ENCODE measurements at places on chromosomes 16 and 17.

GRCh38 chr16:66617010-66617434 lies 12.5 kb downstream of the CMTM3 start:
- DNase-seq = no peak

DNA sequence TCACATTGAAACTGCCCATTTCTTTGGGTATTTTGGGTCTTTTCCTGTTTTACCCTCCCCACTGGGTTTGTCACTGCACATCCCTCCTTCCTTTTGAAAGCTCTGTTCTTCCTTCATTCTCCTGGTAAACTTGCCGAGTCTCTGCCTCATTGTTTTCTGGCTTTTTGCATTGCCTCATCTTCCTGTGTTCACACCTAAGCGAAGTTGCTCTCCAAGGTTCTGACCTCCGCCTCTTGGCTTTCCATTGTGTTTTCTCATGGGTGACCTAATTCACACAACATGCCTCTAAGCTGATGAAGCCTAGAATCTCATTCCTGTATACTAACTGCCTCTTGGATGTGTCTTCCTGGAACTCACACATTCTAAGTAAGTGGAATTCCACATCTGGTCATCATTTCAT lies 1096.1 kb upstream of the EEF2KMT start:
- DNase-seq = no peak

DNA sequence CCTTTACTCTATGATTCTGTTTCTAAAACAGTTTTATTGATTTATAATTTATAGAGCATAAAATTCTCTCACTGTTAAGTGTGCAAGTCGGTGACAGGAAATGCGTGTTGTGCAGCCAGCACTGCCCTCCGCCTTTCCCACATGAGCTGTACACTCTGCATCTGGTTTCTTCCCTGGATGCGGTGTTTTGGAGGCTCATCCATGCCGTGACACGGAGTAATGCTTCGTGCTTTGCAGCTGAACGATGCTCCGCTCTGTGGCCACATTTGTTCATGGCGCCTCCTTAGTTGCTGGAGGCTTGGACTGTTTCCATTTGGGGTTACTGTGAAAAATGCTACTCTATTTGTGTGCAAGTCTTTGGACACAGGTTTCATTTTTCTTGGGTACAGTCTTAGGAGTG lies 7.2 kb upstream of the IGFALS start:
- DNase-seq = no peak

DNA sequence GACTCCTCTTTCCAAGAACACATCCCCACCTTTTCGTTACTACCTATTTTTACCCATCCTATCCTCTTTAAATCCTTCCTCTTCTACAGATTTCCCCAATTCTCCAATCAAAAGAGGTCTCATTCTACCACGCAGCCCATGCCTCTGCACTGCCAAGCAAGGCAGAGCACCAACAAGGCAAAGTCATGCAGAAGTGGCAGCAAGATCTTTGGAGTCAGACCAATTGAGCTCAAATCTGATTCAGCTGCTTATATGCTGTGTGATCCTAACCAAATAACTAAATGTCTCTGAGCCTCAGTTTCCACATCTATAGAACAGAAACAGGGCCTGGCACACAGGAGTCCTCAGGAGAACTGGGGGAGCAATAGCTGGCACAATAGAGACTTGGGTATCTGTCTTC lies 41.0 kb downstream of the TOM1L2 start:
- no peak for DNase-seq

DNA sequence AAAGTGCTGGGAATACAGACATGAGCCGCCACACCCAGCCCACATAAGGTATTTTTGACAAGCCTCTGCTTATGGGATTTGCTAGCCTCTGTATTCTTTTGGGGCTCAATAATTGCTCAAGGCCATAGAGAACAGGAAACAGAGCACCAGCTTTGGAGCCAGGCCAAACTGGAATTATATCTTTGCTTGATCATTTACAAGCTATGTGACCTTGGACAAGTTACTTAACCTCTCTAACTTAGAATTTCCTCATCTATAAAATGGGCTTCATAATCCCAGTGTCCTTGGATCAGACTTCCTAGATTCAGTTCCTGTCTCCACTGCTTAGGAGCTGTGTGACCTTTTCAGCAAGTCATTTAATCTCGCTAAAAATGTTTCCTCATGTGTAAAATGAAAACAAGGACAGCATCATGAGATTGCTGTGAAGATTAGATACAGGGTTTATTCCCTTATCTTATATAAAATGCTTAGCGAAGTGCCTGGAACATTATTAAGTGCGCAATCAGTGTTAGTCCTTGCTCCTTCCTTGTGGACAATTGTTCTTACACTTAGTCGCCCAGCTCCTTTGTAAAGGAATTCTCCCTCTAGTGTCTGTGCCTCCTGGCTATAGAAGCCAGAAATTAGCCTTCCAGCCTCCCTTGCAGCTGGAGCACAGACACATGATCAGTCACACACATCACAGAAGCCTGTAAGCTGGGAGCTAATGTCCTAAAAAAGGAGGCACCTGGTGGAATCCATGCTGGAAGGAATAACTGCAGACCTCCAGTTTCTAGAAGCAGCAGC lies 16.6 kb downstream of the KRT9 start:
- no peak for DNase-seq

- DNase-seq = peak; percentile 60
Measured at GRCh38 chr16:67029254-67030096, 526 bp downstream of the CBFB start.

DNA sequence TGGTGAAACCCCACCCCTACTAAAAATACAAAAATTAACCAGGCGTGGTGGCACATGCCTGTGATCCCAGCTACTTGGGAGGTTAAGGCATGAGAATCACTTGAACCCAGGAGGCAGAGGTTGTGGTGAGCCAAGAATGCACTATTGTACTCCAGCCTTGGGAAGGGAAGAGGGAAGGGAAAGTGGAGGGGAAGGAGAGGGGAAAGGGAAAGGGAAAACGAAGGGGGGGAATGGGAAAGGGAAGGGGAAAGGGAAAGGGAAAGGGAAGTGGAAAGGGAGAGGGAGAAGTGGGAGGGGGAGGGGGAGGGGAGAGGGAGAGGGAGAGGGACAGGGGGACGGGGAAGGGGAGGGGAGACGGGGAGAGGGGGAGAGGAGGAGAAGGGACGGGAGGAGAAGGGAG lies 122.5 kb downstream of the GAS7 start:
- DNase-seq = no peak

GRCh38 chr17:77282524-77283515 lies 142.1 kb downstream of the SEC14L1 start:
- DNase-seq = no peak

- DNase-seq = no peak
Measured at GRCh38 chr17:82235056-82235774, 6.4 kb downstream of the SLC16A3 start.

DNA sequence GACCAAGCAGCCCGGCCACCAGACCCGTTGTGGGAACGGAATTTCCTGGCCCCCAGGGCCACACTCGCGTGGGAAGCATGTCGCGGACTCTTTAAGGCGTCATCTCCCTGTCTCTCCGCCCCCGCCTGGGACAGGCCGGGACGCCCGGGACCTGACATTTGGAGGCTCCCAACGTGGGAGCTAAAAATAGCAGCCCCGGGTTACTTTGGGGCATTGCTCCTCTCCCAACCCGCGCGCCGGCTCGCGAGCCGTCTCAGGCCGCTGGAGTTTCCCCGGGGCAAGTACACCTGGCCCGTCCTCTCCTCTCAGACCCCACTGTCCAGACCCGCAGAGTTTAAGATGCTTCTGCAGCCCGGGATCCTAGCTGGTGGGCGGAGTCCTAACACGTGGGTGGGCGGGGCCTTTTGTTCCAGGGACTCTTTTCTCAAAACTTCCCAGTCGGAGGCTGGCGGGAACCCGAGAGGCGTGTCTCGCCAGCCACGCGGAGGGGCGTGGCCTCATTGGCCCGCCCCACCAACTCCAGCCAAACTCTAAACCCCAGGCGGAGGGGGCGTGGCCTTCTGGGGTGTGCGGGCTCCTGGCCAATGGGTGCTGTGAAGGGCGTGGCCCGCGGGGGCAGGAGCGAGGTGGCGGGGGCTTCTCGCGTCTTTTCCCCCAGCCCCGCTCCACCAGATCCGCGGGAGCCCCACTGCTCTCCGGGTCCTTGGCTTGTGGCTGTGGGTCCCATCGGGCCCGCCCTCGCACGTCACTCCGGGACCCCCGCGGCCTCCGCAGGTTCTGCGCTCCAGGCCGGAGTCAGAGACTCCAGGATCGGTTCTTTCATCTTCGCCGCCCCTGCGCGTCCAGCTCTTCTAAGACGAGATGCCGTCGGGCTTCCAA lies at the start of gene SLC2A4:
TSS of gene SLC2A4 (plus strand) at position 645 of the 879 bp plus-strand sequence. CDS start at position 862, 217 bp downstream.
- DNase-seq = peak; percentile 80

DNA sequence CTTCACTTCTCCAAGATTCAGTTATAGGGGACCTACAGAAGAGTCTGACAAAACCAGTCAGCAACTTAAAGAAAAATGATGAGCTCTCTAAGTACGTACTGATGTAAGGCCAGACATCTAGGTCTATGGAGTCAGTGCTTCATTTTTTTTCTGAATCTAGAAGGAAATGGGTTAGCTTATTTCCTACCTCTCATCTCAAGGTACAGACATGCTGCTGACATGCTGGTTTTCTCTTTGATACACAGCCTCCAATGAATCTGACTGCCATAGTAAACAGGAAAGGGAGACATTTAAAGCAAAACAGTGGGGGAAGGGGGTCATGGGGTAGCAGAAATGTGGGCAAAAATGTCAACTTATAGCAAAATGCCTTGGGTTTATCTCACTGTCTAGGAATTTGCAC lies 16.4 kb downstream of the CDR2 start:
- DNase-seq = no peak

GRCh38 chr16:53291757-53292392 lies 142.4 kb upstream of the RBL2 start:
- DNase-seq = no peak

- DNase-seq = no peak
Measured at GRCh38 chr17:4534928-4535666, 20.1 kb downstream of the MYBBP1A start.

GRCh38 chr16:19110537-19111360 lies 3.0 kb upstream of the ITPRIPL2 start:
- DNase-seq = no peak

DNA sequence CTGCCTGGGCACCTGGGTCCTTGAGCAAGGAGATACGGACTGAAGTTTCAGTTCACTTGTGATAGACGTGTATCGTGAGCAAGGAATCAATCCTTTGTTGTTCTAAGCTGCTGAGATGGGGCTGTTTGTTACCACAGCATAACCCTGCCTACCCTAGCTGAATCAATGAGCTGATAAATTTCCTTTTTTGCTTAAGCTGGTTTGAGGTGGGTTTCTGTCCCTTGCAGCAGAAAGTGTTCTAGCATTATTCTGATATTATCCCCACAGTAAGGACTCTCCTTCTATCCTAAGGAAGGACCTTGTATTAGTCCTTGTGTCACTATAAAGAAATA lies 51.5 kb downstream of the IL21R start:
- no peak for DNase-seq

DNA sequence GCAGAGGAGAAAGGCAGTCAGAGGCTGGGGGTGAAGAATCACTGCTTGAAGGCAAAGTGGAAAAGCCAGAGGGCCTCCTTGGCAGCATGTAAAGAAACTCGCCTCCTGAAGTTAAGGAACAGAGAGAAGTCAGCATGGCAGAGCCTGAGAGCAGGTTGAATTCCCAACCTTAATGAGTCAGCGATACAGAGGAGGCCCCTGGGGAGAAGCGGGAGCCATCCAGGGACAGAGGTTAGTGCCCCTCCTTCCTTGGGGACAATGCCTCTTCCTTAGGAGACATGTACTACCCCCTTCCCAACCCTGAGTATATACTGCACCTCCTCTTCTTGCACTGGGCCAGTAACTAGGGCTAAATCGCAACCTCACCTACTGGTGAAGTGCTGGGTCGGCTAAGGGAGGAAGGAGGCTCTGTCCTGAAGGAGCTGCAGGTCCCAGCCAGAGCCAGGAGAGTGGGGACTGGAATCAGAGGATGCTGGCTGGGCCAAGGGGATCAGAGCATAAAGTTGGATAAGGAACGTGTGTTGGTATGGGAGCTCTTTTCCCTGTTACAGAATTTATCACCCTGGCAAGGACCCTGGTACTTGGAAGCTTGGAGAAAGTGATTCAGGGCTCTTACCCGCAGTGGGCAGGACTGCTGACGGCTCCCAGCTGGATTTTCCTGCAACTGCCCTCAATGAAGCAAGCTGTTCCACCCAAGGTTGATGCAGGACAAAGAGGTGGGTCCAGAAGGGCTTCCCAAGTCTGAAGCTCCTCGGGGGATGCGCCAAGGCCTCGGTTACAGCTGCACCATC lies 5.4 kb upstream of the AANAT start:
- DNase-seq = no peak

DNA sequence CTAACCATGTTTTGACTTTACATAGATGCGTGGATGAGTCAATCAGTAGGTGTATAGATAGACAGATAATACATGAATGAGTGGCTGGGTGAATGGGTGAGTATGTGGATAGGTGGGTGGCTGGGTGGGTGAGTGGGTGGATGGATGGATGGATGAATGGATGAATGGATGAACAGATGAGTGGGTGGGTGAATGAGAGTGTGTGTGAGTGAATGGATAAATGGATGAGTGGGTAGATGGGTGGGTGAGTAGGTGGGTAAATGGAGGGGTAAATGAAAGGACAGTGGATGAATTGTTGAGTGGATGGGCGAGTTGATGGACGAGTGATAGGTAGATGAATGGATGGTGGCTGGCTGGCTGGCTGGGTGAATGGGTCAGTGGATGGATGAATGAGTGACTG lies 23.2 kb downstream of the C16orf95 start:
- DNase-seq = no peak

DNA sequence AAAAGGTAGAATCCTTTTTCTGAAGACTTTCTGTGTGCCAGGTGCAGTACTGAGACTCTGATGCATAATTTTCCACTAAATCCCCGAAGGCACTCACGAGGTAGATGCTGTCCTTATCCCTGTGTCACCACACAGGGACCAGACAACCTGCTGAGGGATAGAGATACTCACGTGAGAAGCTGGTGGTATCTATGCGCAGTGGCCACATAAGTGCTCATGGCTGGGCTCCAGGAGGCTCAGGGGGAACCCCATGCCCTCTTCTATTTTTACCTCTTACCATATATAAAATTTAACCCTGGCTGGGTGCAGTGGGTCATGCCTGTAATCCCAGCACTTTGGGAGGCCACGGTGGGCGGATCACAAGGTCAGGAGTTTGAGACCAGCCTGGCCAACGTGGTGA lies 38.3 kb downstream of the NT5M start:
- no peak for DNase-seq

- DNase-seq = no peak
Measured at GRCh38 chr16:71357681-71358080, 842 bp upstream of the CALB2 start.

DNA sequence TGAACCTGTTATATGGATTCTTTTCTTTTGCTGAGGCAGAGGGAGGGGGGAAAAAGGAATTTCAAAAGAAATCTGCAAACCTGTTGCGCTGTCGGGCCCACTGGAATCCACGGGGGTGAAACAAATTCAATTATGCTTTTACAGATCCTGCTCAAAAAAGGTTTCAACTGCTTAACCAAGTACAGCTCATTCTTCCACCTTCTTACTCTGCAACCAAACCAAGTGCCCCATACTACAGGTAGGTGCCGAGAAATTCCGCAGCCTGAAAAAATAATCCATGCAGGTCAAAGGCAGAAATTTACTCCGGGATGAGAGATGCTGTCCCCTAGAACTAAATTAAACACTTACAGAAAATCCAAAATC lies 416 bp downstream of the RNF43 start:
- DNase-seq = no peak

GRCh38 chr17:79993390-79994227 lies 42.1 kb downstream of the TBC1D16 start:
- peak; percentile 75 for DNase-seq

- DNase-seq = peak; percentile 36
Measured at GRCh38 chr16:84144209-84144858, 643 bp downstream of the HSDL1 start.
